Fibroblast of skin of right biceps (primary cell): ENCODE measurements at places on chromosomes 1 and 21.

- no peak for DNase-seq
Observed at GRCh38 chr1:102776071-102776470, 332.3 kb downstream of the COL11A1 start.

- no peak for DNase-seq
Observed at GRCh38 chr1:185315445-185316071, 1.5 kb downstream of the IVNS1ABP start.

- DNase-seq = no peak
Observed at GRCh38 chr1:110164725-110165350, 14.5 kb downstream of the SLC6A17 start.

DNA sequence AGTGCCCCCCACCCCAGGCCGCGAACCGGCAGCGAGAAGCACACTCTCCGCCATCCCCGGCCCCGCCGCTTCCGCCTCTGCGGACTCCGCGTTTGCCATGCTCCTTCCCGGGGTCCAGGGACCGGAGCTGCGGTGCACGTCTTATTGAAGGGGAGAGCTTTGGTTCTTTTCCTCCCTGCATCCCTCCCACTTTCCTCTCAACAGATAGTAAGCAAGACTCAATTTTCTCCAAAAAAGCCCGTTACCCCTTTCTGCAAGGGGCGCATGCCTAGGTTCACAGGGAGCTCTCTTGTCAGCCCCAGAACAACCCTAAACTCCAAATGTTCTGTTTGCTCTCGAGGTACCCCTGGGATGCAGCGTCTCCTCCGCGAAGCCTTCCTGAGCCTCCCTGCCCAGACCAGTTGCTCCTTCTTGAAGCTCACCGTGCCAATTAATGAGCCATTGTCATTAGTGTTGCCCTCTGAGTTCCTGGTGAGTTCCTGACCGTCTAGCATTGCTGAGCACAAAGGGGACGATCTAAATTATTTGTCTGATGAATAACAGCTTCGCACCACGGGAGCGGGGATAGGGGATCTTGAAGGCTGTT lies 8.1 kb downstream of the FOXD3 start:
- DNase-seq = no peak

DNA sequence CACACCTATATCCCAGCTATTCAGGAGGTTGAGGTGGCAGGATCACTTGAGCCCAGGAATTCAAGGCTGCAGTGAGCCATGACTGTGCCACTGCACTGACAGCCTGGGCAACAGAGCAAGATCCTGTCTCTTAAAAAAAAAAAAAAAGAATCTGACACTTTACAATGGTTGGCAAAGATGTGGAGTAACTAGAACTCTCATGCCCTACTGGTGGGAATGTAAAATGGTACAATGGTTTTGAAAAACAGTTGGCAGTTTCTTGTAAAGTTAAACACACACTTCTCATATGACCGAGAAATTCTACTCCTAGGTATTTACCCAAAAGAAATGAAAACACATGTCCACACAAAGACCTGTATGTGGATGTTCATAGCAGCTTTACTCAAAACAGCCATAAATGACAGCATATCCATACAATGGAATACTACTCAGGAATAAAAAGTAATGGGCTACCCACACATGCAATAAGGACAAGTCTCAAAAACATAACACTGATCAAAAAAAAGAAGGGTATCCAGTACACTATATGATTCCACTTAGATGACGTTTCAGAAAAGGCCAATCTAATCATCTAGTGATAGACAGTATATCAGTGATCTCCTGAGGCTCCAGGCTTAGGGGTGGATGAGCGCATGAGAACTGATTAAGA lies 58.1 kb downstream of the HLCS start:
- DNase-seq = peak; percentile 53

- no peak for DNase-seq
Observed at GRCh38 chr1:172466795-172467407, 23.0 kb upstream of the PIGC start.

- DNase-seq = peak; percentile 12
Observed at GRCh38 chr1:106962591-106962990, 93.9 kb upstream of the PRMT6 start.

- DNase-seq = peak; percentile 74
Observed at GRCh38 chr1:58318157-58319005, 228.1 kb downstream of the OMA1 start.

GRCh38 chr1:39973503-39974135 lies 18.7 kb downstream of the MFSD2A start:
- DNase-seq = peak; percentile 60

- peak; percentile 29 for DNase-seq
Observed at GRCh38 chr1:231420959-231421545, 1.0 kb downstream of the EGLN1 start.

GRCh38 chr1:84883286-84883685 lies 9.7 kb downstream of the LPAR3 start:
- DNase-seq = peak; percentile 21

DNA sequence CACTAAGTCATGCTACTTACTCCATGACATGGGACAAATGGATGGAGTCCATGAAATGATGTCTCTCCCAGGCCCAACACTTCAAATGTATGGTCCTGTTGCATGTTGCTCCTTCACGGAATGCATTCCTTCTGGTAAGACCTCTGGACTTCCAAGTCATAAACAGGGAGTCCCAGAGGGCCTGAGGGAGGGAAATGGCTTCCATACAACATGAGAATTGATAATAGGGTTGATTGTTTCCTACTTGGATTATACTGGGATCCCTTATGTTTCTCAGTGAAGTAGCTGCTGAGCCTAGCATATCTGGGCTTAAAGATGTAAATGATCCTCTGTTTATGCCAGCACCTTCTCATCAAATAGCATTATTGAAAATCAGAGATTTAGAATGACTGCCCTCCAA lies 104.2 kb upstream of the MAGI3 start:
- DNase-seq = no peak

GRCh38 chr1:223878598-223879325 lies 33.0 kb upstream of the TP53BP2 start:
- no peak for DNase-seq

DNA sequence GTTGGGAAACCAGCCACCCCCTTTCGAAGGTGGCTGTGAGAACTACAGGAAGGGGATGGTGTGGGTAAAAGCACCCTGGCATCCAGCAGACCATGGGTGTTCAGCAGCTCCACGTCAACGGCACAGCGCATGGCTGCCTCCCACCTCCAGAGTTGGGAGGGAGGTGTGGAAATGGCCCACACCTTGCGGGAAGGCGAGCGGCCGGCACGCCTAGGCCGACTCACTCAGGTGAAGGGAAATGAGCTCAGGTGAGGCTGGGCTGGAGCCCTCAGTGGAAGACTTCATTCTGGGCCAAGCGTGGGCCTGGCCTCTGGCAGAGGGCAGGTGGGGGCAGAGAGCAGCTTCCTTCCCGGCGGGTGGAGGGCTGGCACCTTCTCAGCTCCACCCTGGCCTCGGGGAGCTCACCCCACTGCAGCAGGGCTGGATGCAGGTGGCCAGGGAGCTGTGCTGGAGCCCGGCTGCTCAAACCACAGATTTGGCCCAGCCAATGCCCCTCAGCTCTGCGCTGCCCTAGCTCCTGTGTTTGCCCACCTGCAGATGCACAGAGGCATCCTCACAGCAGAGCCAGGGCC lies 24.8 kb upstream of the ALDH4A1 start:
- DNase-seq = no peak

DNA sequence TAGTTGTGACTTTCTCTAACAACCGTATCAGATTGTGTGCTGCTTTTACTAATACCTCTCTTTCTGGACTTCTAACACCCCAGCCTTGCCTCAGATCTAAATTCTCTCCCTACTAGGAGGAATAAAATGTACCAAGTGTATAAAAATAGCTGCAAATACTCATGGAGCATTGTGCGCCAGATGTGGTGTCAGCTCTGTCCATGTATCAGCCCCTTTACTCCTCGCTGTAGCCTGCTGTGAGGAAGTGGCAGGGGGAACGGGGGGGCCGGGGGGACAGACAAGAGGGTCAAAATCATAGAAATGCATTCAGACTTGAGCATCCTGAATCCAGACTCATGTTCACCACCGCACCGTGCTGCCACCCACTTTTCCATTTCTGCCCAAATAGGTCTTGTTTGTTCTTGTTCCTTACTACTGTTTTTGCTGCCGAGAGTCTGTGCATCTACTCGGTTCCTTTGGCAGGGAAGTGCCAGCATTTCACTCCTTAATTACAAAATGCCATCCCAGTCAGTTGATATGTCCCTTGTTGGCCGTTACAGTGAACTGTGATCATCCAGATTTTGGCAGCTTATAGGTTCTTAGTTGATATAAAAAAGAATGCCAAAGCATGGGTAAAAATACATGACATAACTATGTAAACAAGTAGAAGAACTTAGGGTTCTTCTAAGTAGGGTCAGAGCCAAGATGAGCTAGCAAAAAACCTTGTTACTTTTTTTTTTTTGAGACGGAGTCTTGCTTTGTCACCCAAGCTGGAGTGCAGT lies 76.4 kb downstream of the UBE4B start:
- DNase-seq = no peak

DNA sequence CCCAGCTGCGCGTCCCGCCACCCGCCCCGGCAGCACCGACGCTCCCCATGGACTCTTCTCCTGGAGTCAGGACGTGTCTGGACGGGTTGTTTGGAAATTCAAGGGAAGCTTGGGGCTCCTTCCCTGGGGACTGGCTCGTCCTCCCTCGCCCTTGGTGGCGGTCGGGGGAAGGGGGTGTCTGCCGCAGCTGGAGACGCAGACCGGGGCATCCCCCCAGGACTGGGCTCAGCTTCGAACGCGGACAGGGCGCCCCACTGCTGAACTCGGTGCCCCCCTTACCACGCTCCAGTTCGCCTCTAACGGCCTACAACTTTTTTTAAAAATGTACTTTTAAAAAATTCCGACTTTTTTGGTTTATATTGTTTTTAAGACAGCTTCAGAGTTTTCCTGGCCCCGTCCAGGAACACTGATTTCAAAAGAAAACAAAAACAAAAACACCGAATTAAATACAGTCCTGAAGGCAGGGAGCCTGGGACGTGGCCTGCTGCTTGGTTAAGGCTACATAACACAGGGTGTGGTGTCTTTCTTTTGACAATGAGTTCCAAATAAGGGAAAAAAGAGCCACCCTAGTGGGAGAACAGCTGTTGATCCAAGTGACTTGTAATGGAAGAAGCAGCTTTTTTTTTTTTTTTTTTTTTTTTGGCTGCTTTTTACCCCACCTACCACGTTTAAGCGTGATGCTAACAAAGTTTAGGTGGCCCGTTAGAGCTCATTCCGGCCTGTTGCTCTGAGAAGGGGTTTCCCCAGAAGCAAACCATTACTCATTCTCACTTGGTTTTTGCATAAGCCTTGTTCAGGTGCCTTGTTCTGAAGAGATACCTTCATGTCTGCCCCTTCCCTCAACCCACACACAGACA lies 862 bp upstream of the DIPK1A start:
- peak; percentile 86 for DNase-seq

DNA sequence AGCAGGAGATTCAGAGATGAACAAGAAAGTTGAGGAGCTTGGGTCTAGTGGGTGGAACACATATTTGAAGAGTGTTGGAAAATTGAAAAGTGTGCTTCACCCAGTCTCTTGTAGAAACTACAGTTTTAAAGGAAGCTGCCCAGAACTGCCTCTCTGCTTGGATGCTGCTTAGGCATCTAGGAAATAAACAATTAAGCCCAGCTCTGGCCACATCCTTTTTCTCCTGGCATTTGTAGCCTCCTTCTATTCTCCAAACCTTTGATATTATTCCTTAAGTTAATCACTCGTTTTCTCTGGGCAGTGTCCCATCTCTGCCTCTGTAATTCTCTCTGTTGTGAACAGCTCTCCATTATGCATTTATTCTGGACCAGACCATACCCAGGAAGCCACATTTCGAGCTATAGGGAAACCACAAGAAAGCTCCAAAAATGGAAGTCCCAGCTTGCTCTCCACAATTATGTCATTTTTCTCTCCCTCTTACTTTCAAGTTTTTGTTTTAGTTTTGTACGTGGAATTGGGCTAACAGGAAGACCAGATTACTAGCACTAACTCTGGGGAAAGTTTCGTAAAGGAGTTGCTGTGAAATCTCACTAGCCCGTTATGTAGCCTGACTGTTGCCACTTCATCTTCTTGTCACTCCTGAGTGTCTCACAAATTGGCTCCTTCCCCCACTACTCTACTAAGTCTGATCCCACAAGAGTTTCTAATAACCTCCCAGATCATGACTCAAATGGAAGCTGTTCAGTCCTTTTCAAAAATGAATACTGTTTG lies 102.2 kb downstream of the NTMT2 start:
- peak; percentile 55 for DNase-seq

GRCh38 chr1:109299558-109300343 lies 7.1 kb downstream of the MYBPHL start:
- peak; percentile 68 for DNase-seq

GRCh38 chr1:172766462-172766861 lies 107.6 kb downstream of the FASLG start:
- no peak for DNase-seq
